Lower lobe of right lung (tissue), 2 donors: ENCODE measurements at places on chromosomes 1 and 21. TPM values are rescaled to one million over a fixed set of nuclear protein-coding genes. Genes with fewer than 3 reads are reported as not detected.

- peaks cover 20% of the 10 kb centered on the region for H3K4me1 ChIP-seq
- no peak overlapping the region for H3K27ac ChIP-seq
- H3K4me3 ChIP-seq = no peak overlapping the region
- H3K36me3 ChIP-seq = no peaks in the 10 kb centered on the region
Observed at GRCh38 chr1:165832902-165833301, 5.5 kb downstream of the UCK2 start.

Gene TCHHL1
- total RNA-seq = not detected

Gene HP1BP3
- 253 TPM for total RNA-seq

- H3K36me3 ChIP-seq = no peaks in the 10 kb centered on the region
- H3K27me3 ChIP-seq = no peaks in the 10 kb centered on the region
- H3K4me3 ChIP-seq = no peak overlapping the region
Observed at GRCh38 chr1:17611991-17612390, 72.5 kb downstream of the ARHGEF10L start.

GRCh38 chr1:153363641-153364040 is 6.0 kb downstream of the S100A9 start:
- no peak for DNase-seq
- H3K4me3 ChIP-seq = no peak overlapping the region
- peaks cover 15% of the 10 kb centered on the region for H3K4me1 ChIP-seq
- H3K27me3 ChIP-seq = no peaks in the 10 kb centered on the region
- no peak overlapping the region for H3K27ac ChIP-seq

DNA sequence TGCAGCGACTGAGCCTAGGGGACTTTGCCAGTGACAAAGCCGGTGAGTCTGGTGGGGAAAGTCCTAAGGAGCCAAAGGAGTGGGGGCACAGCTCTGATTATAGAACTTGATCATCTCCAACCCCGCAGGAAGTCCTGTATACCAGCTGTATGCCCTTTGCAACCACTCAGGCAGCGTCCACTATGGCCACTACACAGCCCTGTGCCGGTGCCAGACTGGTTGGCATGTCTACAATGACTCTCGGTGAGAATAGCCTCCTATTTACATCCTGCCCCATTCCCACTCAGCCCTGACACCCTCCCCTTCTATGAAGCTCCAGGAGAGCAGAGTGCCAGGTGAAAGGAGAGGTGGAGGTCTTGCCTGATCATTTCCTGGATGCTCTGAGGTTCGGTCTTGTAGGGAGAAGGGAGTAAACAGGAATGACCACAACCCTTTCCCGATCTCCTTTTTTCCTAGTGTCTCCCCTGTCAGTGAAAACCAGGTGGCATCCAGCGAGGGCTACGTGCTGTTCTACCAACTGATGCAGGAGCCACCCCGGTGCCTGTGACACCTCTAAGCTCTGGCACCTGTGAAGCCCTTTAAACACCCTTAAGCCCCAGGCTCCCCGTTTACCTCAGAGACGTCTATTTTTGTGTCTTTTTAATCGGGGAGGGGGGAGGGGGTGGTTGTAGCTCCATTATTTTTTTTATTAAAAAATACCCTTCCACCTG is 1.2 kb upstream of the PPOX start:
- no peaks in the 10 kb centered on the region for H3K27me3 ChIP-seq
- H3K36me3 ChIP-seq = peaks cover 50% of the 10 kb centered on the region
- no peak for DNase-seq

- no peaks in the 10 kb centered on the region for H3K27me3 ChIP-seq
- H3K4me1 ChIP-seq = no peaks in the 10 kb centered on the region
- no peaks in the 10 kb centered on the region for H3K36me3 ChIP-seq
Observed at GRCh38 chr1:9388335-9389180, 95.9 kb downstream of the SPSB1 start.

DNA sequence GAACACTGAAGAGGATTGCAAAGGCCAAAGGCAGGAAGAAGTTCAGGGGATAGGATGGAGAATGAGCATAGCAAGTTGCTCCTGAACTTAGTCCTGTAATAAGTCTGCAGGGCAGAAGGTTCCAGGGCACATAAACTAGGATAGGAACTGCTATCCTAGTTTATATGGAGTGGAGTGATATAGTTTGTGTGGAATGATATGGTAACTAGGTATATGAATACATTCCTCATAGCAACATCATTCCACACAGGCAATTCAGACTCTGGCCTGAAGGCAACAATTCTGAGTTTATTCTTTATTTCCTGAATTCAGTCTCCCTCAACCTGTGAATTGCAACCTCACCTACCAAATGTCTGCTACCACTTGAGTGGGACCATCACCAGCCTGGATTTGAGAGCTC is 154.9 kb upstream of the GREM2 start:
- H3K27ac ChIP-seq = no peak overlapping the region
- DNase-seq = no peak
- H3K27me3 ChIP-seq = no peaks in the 10 kb centered on the region
- no peaks in the 10 kb centered on the region for H3K36me3 ChIP-seq

Gene RPTN
- total RNA-seq = not detected

DNA sequence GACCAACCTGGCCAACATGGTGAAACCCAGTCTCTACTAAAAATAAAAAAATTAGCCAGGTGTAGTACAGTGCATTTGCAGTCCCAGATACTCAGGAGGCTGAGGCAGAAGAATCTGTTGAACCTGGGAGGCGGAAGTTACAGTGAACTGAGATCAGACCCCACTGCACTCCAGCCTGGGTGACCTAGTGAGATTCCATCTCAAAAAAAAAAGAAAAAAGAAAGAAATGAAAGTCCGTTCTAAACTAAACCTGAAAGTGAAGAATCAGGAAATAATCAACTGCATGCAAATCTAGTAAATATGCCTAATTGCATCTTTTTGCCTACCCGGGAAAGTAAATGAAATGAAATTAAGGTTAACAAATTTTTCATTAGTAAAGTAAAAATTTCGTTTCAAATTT is 99.6 kb downstream of the ZZZ3 start:
- H3K4me1 ChIP-seq = no peaks in the 10 kb centered on the region
- H3K36me3 ChIP-seq = peaks cover 42% of the 10 kb centered on the region
- H3K4me3 ChIP-seq = no peak overlapping the region
- H3K27ac ChIP-seq = no peak overlapping the region
- H3K27me3 ChIP-seq = no peaks in the 10 kb centered on the region
- DNase-seq = no peak

GRCh38 chr1:83548311-83548710 is 450.6 kb downstream of the TTLL7 start:
- H3K4me1 ChIP-seq = no peaks in the 10 kb centered on the region
- no peak overlapping the region for H3K4me3 ChIP-seq
- no peaks in the 10 kb centered on the region for H3K36me3 ChIP-seq

DNA sequence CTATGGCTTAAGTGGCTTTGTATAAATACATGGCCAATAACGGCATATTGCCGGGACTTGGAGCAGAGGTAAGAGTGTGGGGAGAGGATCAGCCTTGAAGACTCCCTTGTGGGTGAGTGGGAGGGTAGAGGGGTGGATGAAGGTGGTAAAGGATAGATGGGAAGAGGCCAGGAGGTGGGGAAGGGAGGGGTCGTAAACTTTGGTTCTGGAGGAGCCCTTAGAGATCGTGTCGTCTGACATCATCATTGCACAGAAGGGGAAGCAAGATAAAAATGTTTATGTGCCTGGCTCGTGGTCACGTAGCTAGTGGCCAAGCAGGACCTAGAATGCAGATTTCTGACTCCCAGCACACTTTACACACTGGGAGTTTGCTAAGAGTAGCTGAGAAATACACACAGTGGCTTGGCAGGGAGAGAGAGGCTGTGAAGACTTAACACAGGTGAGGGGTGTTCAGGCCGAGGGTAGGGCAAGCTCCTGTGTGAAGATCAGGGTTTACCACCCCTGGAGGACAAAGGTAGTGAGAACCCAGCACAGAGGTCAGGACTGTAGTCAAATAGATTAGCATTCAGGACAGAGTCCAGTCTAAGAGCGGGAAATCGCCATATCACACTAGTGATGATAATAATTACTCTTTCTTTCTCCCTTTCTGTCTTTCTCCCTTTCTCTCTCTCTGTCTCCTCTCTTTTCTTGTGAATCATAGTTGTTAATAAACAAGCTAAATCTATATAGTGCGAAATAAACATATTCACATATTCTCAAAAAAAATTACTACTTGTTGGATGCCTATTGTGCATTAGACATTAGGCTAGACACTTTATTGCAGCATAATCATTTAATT is 75.5 kb downstream of the LRRC8D start:
- DNase-seq = no peak
- no peak overlapping the region for H3K4me3 ChIP-seq
- no peak overlapping the region for H3K27ac ChIP-seq
- no peaks in the 10 kb centered on the region for H3K36me3 ChIP-seq
- H3K27me3 ChIP-seq = no peaks in the 10 kb centered on the region

Gene CD244
- 4.5 TPM for total RNA-seq

DNA sequence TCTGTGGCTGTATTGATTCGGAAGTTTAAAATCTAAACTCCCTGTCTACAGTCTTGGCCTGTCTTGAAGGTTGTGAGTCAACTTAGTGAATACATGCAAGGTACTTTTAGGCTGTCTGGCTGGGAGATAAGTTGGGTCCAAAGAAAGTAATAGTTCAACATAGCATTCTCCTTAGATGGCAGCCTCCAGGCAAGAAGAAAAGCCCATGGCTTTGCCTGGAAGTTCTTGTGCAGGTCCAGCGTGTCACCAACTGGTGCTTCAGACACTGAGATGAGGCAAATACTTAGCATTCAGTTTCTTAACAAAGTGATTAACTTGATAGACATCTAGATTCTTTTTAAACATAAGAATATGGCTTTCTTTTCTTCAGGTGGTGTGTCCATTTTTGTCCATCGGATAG is 328.2 kb downstream of the DISC1 start:
- no peaks in the 10 kb centered on the region for H3K27me3 ChIP-seq
- no peak overlapping the region for H3K27ac ChIP-seq
- H3K4me1 ChIP-seq = no peaks in the 10 kb centered on the region
- no peak overlapping the region for H3K4me3 ChIP-seq
- no peak for DNase-seq

Gene LINGO4
- total RNA-seq = 0.50 TPM

Gene OR2L2
- not detected for total RNA-seq

- peaks cover 5% of the 10 kb centered on the region for H3K4me1 ChIP-seq
- DNase-seq = no peak
- H3K36me3 ChIP-seq = peaks cover 67% of the 10 kb centered on the region
- no peaks in the 10 kb centered on the region for H3K27me3 ChIP-seq
- H3K4me3 ChIP-seq = no peak overlapping the region
- no peak overlapping the region for H3K27ac ChIP-seq
Observed at GRCh38 chr1:27967106-27967883, 7.5 kb downstream of the XKR8 start.

DNA sequence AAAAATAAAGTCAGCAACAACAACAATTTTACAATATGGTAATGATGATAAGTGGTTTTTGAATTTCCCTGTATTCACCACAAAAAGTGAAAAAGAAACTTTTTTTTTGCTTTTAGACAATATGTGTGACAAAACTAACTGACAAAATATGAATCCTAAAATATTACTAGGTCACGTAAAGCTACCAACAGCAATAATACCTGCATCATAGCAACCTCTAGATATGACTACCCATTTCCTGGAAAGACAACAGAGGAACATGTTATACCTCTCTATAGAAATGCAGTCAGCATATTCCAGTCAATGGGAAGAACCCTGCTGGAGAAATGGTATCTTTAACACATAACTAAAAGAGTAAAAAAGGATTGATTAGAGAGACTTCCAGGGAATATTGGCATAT is 73.7 kb downstream of the PDE4B start:
- DNase-seq = no peak
- H3K36me3 ChIP-seq = no peaks in the 10 kb centered on the region
- H3K4me3 ChIP-seq = no peak overlapping the region
- no peaks in the 10 kb centered on the region for H3K27me3 ChIP-seq

Gene CHRM3
- 6.0 TPM for total RNA-seq

DNA sequence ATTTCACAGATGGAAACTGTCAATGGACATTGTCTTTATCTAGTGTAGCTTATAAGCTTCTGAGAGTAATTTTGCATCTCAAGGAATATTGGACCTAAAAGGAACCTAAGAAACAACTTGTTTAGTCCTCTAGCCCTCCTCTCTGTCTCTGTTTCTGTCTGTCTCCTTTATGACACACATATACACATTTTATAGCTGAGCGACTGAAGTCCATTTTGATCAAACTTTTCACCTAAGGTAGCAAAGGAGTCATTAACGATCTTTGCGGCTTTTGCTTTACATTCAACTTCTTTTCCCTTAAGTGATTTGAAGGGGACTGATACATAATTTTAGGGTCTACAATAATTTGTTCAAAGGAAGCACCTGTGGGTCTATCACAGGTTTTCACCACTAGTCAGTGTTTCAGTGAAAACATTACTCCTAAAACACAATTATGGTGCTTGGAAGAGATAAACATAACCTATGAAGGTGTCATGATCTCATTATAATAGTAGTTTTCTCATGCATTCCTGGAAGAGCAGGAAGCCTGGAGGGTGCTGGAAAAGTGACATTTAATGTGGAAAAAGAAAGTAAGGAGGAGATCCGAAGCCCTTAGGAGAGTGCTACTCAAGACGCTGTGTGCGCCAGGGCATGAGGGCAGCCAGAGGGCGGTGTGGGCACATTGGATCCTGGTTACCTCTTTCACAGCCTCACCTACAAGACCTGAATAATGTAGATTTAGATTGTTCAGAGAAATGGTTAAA is 248.6 kb downstream of the DNM3 start:
- no peaks in the 10 kb centered on the region for H3K4me1 ChIP-seq
- no peaks in the 10 kb centered on the region for H3K27me3 ChIP-seq
- H3K36me3 ChIP-seq = no peaks in the 10 kb centered on the region
- peak; percentile 76 for DNase-seq
- no peak overlapping the region for H3K4me3 ChIP-seq
- no peak overlapping the region for H3K27ac ChIP-seq

Gene CYP4A11
- not detected for total RNA-seq

DNA sequence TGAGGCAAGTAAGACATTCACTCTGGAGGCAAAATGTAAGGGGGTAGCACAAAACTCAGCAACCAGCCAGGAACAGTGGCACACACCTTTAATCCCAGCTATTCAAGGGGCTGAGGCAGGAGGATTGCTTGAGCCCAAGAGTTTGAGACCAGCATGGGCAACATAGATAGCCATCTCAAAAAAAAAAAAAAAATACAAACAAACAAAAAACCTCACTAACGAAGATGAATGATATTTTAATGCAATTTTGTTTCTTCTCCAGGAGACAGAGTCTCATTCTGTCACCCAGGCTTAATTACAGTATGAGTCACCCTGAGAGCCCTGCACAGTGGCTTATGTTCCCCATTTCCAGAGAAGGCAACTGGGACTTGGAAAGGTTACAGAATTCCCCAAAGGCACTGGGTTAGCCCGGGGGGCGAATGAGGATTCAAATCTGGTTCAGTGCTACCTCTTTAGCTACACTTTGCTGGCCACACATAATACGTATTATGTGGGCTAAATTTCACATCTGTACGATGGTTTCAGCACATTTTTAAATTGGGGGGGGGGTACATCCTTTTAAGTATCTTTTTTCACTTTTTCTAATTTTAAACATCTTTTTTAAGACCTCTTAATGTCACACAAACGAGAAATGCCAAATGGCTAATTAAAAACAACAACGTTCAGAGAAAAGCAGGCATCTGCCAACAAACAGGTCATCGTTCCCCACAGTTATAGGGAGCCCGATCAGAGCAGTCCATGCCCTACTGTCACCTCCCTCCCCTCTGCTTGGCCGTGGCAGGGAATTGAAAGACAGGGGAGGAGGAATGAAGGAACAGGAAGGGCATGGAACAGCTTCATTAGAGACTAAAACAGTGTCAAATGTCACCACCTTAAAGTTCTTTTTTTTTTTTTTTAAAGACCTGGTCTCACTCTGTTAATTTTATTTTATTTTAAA is 3.5 kb downstream of the CELA2A start:
- peaks cover 13% of the 10 kb centered on the region for H3K4me1 ChIP-seq
- H3K4me3 ChIP-seq = no peak overlapping the region
- H3K27ac ChIP-seq = no peak overlapping the region
- no peaks in the 10 kb centered on the region for H3K36me3 ChIP-seq
